Lower leg skin (tissue), 4 donors: ENCODE measurements at places on chromosomes 13 and 19.

GRCh38 chr13:40494513-40494912, 171.9 kb downstream of the FOXO1 start:
- no peak for DNase-seq

DNA sequence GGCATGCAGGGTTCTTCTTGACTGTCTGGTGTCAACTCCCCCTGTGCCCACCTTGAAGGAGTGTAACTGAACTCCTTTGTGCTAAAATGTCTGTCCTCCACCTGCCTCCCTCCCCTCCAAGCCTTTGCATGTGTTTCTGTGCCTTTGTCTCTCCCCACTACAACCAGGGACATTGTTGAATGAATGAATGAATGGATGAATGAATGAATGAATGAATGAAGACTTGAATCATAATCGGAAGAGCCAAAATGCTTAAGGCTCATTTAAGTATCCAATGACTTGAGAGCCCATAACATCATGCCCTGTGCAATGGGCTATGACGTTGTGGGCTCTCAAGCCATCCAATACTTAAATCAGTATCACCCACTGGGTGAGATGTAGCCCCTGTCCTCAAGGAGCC, 9.0 kb upstream of the GPR183 start:
- no peak for DNase-seq

- DNase-seq: peak; percentile 95
These were observed 1.1 kb downstream of the PPP1R12C start for GRCh38 chr19:55116232-55116858.

- no peak for DNase-seq
These were observed 67.1 kb downstream of the KDM4B start for GRCh38 chr19:5035793-5036697.

DNA sequence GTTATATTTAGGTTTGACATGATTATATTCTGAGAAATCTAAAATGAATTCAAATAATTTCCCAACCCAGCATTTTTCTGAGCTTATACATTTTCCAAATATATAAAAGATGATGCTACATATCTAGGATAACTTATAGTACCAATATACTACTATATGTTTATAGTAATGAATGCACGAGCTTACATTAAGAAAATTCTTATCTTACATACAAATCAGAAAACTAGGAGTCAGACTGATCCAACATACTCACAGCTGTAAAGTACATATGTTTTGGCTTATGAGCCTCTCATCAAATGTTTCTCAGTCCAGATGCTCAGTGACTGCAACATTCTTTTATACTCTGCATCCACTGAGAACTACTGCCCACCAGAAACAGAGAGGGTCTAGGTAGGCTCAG, 491.3 kb upstream of the KLF12 start:
- DNase-seq: no peak

DNA sequence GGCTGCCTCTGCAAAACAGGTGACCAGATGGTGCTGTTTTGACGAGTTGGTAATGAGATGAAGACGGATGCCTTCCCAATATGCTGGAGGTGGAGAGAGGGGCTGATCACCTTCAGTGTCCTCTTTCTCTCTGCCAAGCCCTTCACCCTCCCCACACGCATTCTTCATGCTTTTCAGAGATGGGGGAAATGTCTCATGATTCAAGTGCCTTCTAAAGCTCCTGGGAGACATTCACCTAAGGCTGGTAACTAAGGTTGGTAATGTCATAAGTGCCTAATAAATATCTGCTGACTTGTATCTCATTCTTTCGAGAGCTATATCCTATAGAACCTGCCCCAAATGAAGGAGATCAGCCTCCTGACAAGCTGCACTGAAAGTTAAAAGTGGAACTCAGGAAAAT, 86.2 kb upstream of the MBNL2 start:
- no peak for DNase-seq

- no peak for DNase-seq
These were observed 19.3 kb downstream of the BICRA start for GRCh38 chr19:47628078-47628771.

- no peak for DNase-seq
These were observed 233.9 kb downstream of the LMO7 start for GRCh38 chr13:75869981-75870380.

- no peak for DNase-seq
These were observed 67.0 kb upstream of the SERP2 start for GRCh38 chr13:44306371-44307192.

DNA sequence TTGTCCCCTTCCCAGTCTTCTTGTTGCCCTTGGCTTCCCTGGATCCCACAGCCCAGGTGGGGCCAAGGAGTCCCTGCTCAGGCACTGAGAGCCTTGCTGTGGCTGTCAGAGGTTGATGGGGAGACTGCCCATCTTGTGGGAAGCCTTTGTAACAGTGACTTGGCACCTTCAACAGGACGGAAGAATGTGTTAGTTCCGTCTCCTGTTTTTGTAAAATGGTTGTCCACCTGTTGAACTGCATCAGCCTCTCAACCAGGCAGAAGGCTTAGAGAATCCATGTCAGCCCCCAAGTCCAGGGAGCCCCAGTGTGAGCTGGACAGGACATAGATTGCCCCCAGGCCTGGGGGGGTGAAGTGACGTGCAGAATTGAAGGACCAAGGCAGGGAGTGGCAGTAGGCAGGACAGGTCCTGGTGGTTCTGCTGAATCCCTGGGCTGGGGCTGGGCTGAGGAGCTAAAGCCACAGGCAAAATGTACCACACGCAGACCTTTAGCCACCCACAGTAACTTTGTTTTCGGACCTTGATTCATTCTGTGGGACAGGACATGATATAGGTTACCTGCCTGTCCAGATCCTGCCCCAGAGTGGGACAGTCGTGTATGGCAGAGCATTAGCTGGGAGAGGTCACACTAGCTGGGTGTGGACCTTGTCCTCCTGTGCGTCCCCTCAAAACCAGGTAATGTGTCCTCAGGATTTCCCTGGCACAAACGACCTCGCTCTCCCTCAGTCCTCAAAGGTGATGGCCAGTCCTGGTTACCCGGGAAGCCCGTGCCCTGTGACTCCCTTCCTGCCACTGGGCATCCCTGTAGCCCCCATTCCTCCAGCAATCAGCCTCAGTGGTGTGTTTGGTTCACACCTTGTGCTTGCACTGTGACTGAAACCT, 47.0 kb downstream of the GATAD2A start:
- DNase-seq: no peak

- no peak for DNase-seq
These were observed 189.9 kb downstream of the SPRY2 start for GRCh38 chr13:80151016-80151415.

DNA sequence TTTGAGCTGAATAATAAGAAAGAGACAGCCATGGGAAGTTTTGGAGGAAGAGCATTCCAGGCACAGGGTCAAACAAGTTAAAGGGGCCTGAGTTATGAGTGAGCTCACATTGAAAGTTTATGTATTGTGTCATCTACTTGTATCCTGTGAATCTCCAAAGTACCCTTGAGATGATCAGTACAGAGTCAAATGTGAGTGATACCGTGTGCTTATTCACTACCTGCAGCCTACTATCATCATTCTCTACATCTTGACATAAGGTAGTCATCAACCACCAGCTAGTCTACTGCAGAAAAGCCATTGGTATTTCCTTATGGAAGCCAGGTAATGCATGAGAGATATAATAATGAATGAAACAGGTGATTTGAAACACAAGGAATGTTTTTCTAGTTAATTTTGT, 3.0 kb upstream of the KCTD12 start:
- DNase-seq: no peak

- DNase-seq: no peak
These were observed 106.9 kb downstream of the KLF12 start for GRCh38 chr13:74027161-74027779.

DNA sequence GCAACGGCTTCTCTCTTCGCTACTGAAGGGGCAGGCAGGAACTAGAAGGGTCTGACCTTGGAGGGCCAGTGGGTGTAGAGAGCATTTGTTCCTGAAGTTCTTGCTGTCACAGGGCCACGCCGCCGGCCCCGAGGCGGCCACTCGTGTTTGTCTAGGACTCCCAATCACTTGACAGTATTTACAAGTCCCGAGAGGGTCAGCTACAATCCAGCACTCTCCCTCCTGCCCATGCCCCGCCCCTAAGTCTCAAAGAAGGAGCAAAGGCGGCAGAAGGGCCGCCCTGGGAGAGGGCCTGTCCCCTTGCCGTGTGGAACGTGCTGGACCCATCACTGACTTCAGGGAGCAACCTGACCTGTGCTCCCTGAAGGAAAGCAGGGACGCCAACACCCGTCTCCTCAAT, 118.5 kb downstream of the STK24 start:
- DNase-seq: no peak

GRCh38 chr13:114079601-114080536, 52.6 kb downstream of the RASA3 start:
- DNase-seq: peak; percentile 81

- DNase-seq: no peak
These were observed 54.8 kb downstream of the ABCC4 start for GRCh38 chr13:95246292-95247082.
